ENCODE measurements at places on chromosomes 2 and 18. TPM values are rescaled to one million over a fixed set of nuclear protein-coding genes. Genes with fewer than 3 reads are reported as not detected.

Gene SNTG2
- total RNA-seq: not detected

DNA sequence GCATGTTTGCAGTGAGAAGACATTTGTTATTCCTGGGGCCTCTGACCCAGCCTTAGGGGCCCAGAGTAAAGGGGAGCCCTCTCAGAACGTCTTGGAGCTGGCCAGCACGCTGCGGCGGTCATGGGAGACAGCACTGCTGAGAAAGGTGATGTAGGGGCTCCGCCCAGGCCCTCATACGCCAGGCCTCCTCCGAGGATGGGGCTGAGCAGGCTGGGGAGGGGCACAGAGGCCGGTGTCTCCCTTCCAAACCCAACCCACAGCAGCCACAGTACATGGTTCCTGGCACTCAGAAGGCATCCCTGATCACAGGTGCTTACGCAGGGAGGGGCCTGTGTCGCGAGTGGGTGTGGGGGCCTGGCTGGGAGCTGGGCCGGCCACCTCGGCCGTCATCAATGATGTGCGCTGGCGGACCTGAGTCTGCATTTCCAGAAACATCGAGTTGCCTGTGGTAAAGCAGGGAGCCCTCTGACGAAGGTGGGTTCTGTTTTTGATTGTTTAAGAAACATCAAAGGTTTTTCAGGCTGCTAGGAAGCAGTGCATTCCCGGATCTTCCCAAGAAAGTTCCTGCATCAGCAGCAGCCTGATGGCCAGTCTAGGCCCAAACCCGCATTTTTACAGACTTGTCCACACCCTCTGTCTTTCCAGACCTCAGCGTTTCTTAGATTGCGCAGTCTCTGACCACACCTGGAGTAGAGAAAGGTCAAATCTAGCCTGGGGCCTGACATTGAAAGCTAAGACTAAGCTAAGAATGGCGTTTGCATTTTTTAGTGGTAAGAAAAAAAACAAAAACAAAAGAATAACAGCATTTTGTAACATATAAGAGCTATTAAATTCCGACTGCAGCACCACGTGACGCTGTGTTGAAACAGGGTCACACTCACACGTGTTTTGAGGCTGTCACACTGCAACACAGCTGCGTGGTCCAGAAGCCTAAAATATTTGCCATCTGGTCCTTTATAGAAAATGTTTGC, 51.2 kb upstream of the PXDN start:
- DNase-seq: no peak

DNA sequence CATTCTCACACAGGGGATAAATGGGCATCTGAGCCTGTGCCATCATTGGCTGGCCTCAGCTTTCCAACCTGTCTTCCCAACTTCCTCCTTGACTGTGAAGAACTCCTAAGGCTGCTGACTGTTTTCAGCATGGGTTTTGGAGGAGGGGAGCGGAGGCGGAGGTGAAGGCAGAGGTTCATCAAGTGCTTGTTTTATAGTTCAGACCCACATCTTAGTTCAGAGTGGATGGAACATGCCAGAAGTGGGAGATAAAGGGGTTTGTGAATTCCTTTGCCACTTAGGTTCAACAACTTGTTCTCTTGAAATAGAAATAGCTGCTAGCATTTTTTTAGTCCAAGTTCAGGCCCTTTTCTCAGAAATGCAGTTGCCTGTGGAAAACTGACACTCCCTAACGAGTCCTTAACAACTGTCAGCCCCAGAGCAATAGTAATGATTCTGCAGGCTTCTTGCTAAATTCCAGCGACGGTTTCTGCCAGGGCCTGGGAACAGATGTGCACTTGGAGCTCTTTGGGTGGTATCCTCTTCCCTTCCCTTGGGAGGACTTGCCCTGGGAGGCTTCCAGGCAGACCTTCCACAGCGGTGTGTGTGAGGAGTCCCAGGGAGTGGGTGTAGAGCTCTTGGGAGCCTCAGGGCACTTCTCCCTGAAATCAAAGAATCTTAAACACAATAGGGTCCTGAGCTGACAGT, 30.1 kb upstream of the ITGA6 start:
- DNase-seq: peak; percentile 45

Gene NR4A2
- total RNA-seq: 0.13 TPM

Gene MLPH
- total RNA-seq: 155 TPM

GRCh38 chr18:8019600-8019999, 452.5 kb downstream of the PTPRM start:
- no peak for DNase-seq

DNA sequence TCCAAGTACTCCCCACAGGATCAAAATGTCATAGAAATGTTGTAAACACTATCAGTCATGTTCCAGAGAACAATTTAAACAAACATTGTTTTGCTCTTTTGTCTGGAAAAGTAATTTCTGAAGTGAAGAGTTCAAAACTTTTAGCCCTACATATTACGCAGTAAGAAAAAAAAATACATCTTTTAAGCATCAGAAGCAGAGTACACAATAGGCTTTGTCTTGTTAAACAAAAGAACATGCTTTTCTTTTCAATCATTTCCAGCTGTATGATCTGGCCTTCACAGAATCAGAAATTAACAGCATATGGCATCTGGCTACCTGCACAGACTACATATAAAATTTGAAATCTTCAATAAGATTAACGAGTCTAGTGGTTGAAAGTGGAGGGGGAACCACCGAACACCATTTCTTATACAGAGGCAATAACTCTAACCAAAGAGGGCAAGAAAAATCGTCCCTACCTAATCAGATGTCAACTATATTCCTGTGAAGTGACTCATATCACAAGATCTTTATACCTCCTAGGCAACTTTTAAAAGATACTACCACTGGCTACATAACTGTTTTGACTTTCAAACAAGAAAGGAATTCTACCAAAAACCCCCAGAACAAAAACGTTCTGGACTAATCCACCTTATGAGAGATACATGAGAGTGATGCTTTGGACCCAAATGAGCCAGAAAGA, 149.3 kb downstream of the EXOC6B start:
- no peak for DNase-seq

Gene TSPYL6
- not detected for total RNA-seq

Gene AQP12A
- total RNA-seq: not detected

Gene STARD6
- not detected for total RNA-seq

DNA sequence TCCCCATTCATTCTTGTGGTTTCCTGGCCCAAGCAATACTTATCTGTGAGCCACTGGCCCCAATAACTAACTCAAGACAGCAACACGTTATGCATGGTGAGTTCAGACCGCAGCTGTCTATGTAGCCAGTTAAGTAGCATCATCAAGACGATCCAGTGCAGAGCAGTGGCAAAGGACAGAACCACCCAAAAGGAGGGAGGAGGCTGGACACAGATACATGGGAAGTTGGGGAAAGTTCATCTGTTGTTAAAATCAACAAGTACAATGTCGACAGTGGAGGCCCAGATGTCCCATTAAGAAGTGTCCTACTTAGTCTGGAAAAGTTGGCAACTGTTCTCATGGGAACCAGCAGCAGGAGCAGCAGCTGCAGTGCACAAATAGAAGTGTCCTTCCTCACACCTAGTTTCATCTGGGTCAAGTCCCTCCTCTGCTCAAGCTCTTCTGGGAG, 106.9 kb upstream of the THOC1 start:
- peak; percentile 18 for DNase-seq

DNA sequence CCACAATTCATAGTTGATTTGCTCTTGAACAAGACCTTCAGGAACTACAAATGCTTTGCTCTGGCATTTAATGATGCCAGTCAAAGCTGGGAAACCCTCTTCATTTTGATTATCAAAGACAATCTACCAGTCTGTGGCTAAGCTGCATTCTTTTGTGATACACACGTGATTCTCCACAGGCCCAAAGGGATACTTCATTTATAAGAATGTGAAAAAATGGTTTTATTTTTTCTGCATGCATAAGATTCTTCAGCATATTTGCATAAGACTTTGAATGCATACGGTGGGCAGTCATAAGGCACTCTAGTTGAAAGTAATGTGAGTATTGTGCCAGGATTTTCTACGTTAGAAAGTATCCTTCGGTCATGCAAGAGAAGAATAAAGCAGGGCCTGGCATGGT, 33.0 kb upstream of the ARL5A start:
- no peak for DNase-seq

GRCh38 chr2:12170121-12170520, 423.7 kb downstream of the LPIN1 start:
- DNase-seq: no peak

DNA sequence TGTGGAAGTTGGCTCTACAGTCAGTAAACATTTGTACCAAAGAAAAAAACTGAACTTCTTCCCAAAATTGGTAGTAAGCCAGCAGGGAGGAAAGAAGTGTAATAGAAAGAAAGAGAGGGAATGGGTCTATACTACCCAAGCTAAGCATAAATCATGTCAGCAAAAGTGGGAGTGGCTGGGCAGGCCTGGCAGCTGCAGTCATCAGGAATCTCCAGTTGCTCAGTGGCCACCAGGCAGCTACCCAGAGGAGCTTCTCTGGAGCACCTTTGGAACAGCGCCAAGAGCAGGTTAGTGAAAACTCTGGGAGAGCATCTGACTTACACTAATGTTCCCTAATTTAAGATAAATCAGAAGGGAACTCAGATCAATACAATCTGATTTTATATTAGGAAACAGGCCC, 14.3 kb downstream of the FRZB start:
- peak; percentile 49 for DNase-seq

GRCh38 chr18:5693699-5694294, 150.0 kb upstream of the EPB41L3 start:
- no peak for DNase-seq

- no peak for DNase-seq
Observed at GRCh38 chr18:45004546-45005080, 323.9 kb downstream of the SETBP1 start.

- DNase-seq: no peak
Observed at GRCh38 chr2:69715964-69716363, 26.0 kb upstream of the ANXA4 start.

DNA sequence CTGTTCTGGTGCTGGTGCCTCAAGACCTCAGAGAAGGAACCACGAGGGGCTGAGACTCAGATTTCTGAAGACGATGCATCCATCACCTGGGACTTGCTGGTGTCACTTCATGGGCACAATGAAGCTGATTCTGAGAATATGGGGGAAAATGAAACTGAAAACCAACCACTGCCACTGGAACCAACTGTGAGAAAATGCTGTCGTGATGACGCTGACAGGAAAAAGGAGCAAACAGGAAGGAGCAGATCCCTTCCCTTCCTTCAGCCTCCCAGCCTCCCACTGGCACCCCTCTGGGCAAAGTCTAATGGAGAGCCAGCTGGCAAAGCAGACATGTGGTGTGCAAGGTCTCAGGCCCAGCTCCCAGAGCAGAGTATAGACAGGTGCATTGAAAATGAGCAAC, 109.7 kb downstream of the FOXI3 start:
- no peak for DNase-seq

GRCh38 chr2:100813527-100813926, 6.4 kb upstream of the NPAS2 start:
- peak; percentile 68 for DNase-seq

DNA sequence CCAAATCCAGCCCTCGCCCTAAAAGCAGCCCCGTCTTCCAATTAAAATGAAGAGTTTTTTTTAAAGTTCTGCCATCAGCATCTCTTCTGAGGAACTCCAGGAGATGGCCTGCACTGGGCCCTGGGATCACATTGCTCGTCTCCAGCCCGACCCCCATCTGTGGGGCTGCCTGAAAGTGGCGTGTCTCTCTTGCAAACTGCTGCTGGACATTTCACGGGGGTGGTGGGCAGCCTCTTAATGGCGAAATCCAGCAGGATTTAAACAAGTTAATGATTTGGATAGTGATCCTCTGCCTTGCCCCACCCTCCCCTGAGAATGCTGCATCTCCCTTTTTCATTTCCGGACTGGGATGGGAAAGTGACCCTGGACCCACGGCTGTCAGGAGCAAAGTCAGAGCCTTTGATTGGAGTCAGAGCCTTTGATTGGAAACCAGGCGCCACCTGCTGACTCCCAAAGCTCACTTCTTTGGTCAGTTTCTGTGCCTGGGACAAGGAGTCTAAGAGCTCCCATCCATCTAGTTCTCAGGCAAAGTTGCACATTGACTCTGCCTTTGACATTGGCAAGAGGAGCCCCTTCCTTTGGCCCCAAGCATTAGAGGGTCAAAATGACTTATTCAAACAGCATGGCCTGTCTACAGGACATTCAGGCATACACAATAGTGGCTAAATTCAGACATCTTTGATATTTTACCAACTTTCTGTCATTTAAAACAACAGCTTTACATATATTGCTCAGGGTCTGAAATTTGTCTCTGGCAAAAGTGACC, 155.2 kb downstream of the SH3BP4 start:
- DNase-seq: peak; percentile 68

- DNase-seq: no peak
Observed at GRCh38 chr2:223915071-223915470, 30.1 kb downstream of the WDFY1 start.

DNA sequence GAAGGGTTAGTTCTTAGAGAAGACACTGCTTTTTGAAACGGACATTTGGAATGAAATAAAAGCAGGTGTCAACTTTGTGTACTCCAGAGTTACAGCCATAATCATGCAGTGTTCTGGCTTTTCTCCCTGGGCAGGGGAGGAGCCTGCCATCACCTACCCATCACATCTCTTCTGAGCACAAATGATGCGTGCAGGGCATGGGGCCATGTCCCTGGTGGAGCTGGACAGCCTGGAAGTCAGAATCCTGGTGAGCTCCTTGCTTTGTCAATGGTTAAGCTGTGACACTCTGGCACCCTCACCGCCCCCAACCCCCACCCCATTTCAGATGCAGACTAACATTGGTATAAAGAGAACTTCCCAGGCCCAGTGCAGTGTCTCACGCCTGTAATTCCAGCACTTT, 53.1 kb downstream of the PDCL3 start:
- no peak for DNase-seq
